ENCODE measurements at places on chromosomes 16 and 17.

GRCh38 chr17:77145612-77146245, 5.0 kb downstream of the SEC14L1 start:
- DNase-seq: peak; percentile 61

DNA sequence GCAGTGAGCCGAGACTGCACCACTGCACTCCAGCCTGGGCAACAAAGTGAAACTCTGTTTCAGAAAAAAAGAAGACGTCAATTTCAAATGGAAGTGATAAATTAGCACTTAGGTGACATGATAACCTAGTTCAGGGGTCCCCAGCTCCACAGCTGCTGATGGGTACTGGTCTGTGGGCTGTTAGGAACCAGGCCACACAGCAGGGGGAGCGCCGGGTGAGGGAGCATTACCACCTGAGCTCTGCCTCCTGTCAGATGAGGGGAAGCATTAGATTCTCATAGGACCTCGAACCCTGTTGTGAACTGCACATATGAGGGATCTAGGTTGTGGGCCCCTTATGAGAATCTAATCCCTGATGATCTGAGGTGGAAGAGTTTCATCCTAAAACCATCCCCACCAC, 253.0 kb downstream of the FOXL1 start:
- DNase-seq: no peak

DNA sequence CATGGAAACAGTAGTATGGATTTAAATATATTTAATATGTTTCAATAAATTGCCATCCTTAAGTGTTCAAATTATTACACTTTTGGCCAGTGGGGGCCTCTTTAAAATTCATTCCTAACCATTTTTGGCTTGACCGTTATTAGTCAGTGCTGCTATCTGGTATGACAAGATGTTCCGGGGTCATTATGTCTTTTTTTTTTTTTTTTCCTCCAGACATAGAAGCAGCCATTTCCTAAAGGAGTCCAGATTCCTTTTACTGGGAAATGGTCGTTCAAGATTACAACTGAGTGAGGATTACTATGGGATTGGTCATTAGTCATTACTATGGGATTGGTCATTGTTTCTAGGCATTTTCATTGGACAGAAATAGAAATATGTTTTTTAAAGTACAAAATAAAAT, 53.4 kb downstream of the NF1 start:
- DNase-seq: no peak

DNA sequence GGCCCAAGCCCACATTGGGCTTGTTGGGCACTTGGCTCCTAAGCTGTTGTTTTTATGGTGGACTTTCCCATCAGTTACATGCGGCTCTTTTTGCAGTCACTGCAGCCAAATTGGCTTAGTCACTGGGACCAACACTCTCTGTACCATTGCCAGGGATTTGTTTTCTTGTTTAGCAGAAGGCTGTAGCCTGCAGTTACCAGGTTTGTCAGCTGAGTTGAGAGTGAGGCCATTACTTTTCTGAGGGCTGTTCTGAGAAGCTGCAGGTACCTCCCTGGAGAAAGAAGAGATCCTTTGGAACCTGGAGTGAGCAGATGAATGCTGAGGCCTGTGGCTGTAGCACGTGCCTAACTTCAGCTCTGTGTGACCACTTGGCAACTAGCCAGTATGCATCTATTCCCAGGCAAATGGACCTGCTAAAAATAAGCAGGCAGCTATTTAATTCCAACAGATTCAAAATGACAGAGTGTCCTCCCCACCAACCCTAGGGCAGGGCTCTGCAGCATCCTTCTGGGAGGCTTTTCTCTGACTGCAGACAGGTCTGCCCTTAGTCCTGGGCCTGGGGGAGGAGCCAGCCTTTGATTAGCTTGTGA, 12.9 kb downstream of the AKAP1 start:
- DNase-seq: no peak

DNA sequence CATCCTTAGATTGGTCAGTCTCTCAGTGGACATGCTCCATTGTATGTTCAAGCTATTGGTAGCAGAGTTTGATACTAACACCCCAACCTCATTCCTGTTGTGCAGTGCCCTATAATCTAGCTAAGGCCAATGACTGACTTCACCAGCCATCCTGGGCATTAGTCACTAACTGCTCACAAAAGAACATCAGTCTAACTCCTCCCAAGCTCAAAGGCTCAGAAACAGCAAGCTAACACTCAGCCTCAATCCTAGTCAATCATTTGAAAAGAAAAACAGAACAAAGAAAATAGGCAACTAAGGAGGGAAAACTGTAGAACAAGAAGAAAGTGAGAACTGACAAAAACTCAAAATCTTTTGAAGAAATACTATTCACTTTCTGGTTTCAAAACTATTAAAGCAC, 199.1 kb upstream of the C17orf78 start:
- no peak for DNase-seq

DNA sequence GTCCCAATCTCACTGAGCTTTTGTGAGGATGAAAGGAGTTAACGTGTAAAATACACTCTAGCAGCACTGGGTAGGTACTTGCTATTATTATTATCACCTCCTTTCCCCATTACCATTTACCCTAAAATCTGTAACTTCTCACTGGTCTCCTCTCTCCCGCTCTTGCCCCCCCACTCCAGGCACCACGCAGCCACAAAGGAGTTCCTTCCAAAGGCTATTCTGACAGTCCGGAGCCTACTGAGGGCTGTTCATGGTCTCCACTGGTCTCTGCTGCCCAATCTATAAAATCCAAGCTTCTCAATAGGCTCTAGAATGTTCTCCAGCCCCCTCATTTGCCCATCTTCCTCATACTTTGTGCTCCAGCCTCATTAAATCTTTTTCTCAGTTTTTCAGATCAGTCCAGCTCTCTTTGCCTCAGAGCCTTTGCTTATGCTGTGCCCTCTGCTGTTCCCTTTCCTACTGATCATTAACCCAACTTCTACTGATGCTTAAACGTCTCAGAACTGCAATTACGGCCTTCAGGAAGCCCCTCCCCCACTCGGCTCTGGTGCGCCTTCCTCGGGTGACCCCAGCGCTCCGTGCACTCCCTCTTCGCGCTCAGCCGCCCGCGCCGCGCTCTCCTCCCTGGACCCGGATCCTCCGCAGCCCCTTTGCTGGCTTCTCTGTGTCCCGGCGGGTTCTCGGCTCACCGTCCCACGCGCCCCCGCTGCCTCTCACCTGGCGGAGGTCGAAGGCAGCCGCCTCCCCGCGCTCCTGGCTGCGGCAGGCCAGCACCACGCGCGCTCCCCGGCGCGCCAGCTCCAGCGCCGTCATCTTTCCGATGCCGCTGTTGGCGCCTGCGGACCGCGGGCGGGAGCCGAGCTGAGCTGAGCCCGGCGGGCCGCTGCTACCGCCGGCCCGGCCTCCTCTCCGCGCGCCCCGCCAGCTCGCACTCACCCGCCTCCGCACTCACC, 737 bp downstream of the DHRS13 start:
- peak; percentile 32 for DNase-seq

DNA sequence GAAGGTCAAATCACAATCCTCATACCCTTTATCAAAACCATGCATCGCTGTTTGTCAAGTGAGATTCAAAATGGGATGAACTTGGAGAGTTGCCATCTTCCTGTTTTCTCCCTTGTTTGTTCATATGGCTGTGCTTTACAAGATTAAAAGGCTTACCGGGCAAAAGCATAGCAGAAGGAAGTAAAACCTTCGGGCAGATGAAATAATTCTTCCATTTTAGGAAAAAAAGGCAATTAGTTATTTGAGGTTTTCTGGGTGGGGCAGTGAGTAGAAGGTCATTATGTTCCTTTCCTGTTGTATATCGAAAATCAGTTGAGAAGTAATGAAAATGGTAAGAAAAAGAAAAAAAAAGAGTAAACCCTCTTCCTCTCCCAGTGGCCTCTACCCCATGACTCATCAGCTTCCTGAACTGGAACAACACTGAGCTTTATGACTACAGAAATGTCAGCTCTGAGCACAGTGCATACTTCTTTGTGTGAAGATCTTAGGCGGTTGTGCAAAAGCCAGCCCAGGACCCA, 369.2 kb downstream of the CDH13 start:
- peak; percentile 82 for DNase-seq

- DNase-seq: no peak
Measured at GRCh38 chr17:27469256-27469655, 13.0 kb downstream of the KSR1 start.
